SJSA1 (cell line): ENCODE measurements at places on chromosomes 12 and 14. TPM values are rescaled to one million over a fixed set of nuclear protein-coding genes. Genes with fewer than 3 reads are reported as not detected.

DNA sequence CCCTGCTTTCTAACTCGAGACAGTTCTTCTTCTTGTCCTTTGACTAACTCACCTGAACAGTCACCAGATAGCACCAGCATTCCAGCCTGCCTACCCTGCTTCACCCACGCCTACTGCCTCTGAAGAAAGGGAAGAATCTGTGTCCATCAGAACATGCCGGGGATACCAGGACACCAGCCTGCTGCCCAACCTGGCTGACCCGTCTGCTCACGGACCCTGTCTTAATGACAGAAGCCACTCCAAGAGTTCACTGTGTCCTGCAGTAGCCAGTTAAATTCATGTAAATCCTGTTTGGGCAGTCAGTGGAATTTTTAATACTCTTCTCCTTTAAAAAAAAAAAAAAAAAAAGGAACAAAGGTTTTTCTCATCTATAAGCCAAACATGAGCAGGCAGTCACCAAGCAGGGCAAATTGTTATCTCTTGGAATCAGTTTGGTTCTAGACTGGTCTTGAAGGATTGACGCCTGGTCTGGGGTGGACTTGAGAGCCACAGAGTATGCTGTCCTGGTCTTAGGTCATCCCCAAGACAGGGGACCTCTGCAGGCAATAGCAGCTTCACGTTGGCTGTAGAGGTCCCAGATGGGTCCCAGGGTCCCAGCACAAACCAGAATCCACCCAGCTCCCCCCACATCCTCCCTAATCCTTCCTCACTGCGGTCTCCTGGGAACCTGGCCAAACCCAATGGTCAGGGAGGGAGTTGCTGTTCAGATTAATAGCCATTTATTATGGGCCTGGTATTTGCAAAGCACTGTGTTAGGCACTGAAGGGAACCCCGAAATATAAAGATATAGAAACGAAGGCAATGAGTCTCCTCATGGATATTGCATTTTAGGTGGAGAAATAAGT, 181.1 kb upstream of the HIF1A start:
- no peaks in the 10 kb centered on the region for H3K4me1 ChIP-seq
- no peaks in the 10 kb centered on the region for H3K27me3 ChIP-seq
- H3K4me3 ChIP-seq: no peak overlapping the region

RNASE4 gene
- 0.63 and 4.6 TPM in 2 replicates for total RNA-seq

DEPDC4 gene
- 1.9 and 2.5 TPM in 2 replicates for total RNA-seq

- H3K36me3 ChIP-seq: peaks cover 42% of the 10 kb centered on the region
- no peaks in the 10 kb centered on the region for H3K27me3 ChIP-seq
- no peaks in the 10 kb centered on the region for H3K4me1 ChIP-seq
- H3K27ac ChIP-seq: no peak overlapping the region
- no peak overlapping the region for H3K4me3 ChIP-seq
Measured at GRCh38 chr12:123743002-123743401, 19.1 kb upstream of the DNAH10 start.

DNA sequence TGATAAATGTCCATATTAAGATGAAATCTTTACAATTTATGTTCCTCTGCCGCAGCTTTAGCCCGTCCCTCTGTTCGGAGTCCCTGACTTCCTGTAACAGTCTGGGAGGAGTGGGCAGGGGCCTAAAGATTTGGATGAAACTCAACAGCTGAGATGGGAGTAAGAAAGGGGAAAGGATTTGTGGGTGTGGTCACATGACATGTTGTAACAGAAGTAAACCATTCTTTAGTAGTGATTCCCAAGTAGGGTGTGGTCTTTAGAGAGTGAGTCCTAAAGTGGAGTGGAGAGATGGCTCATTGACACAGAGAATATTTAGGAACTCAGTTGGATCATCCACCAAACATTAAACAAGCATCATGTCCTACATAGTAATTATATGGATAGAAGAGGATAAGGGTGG, 12.9 kb downstream of the TMEM117 start:
- no peaks in the 10 kb centered on the region for H3K27me3 ChIP-seq
- no peak overlapping the region for H3K27ac ChIP-seq
- no peaks in the 10 kb centered on the region for H3K4me1 ChIP-seq
- no peaks in the 10 kb centered on the region for H3K36me3 ChIP-seq
